ENCODE measurements at places on chromosomes 16 and 17.
A peak's percentile ranks its signal among the peaks of the same experiment; 100 is the strongest.

DNA sequence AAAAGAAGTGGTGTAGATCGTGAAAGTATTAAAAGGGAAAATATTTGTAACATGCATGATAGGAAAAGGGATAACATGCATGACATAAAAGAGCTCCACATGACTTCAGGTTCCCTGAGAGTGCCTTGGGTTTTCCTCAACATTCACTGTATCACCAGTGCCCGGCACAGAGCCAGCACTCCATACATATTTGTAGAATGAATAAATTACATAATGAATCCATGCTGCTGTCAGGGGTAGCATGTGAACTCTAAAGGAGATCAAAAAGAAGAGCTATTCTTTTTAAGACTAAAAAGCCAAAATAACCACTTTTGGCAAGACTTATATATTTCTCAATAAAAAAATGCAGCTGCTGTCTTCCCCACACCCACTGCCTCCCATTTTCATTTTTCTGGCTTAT lies 2.7 kb upstream of the ZNF594 start:
- peak; percentile 8 for DNase-seq

GRCh38 chr17:58756246-58757161 lies 850 bp downstream of the PPM1E start:
- peak; percentile 15 for DNase-seq

GRCh38 chr16:65306300-65306699 lies 184.4 kb upstream of the CDH11 start:
- no peak for DNase-seq

DNA sequence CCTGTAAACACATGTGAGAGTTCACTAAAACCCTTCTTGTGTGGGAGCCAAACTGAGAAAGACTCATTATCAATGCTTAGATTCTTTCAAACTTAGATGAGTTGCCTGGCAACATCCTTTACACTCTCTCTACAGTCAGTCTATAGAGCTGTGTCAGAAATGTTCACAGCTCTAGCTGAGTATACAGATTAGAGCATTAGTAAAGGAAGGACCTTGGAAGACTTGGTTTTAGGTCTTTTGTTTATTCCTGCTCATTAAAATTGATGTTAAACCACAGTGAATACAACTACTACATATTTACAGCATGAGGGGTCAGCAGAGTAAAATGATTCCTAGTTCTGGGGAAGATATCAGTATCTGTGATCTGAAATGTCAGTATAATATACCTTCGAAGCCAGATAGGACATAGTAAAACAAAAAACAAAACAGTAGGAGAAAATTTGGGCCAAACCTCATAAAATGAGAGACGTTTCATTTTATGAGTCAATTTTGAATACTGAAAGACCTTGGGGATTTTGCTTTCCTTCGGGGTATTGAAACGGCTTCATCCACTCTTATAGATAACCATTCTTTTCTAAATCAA lies 186.0 kb downstream of the TANC2 start:
- no peak for DNase-seq

GRCh38 chr16:47592232-47592631 lies 131.1 kb downstream of the PHKB start:
- no peak for DNase-seq

GRCh38 chr16:58265480-58266052 lies 29.3 kb downstream of the PRSS54 start:
- DNase-seq: no peak

DNA sequence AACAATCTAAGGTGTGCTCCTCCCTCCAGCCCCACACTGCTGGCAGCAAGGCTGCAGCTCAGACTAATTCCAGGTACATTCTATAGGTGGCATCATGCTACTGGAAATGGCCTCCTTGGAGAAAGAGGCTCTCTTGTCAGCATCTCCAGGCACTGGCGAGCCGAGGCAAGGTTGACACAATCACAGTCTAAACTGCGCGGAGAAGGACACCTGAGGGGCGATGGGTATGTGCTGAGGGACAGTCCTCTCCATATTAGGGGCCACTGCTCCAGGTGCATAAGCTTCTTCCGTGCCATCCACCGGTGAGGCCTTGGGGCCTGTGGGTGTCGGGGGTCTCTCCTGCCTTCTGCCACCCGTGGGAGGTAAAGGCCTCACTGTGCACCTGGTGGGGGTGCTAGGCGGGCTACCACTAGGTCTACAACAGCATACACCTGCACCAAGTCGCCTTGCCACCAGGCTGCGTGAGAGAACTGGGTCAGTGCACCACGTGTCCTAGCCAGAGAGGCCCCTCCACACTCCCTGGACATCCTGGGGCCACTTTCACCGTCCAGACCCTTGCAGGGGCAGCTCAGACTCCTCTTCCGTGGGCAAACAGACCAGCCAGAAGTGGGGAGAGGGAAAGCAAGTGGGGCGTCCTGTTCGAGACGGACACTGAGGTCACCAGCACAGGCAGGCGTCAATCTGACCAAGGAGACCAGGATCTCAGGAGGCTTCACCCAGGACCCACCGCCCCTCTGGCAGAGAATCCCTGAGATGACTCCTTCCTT lies 12.1 kb upstream of the CBX8 start:
- no peak for DNase-seq

DNA sequence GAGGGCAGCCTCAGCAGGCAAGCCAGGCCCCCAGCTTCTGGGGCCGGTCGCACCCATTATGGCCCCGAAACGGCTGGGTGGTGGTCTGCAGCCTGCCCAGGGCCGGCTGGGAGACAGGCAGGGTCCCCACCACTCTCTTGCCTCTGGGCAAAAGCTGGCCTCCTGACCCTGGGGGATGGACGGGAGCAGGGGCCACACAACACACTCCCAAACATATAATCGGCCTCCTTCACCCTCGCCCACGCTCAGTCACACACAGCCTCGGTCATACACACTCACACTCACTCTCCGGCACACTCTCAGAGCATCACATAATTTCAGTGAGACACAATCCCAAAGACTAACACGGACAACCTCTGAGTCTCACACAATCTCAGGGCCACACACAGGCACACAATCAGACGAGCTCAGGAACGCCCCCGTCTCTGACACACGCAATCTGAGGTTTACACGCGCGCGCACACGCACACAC lies 589 bp downstream of the PEMT start:
- DNase-seq: no peak

DNA sequence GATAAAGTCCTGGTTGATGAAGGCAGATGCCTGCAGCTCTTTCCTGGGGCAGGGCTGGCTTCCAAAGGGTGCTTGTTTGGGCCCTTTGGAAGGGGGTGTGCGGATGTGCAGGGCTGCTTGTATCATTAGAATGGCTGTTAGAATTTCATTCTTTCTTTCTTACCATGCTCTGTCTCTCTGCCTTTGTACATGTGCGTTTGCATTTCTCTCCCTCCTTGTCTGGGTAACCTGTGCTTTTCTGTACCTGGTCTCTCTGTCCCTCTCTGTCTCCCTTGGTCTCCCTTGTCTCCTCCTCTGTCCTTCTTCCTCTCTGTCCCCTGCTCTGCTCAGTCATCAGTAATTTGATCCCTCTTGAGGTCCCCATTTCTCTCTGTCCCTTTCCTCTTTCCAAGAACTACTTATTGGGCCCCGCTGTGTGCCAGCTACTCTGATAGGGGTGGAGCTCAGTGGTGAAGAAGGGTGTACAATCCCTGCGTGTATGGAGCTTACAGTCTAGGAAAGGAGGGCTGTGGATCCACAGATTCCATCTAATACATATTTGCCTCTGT lies 69.3 kb downstream of the PLCG2 start:
- no peak for DNase-seq

- DNase-seq: peak; percentile 70
Measured at GRCh38 chr17:30236766-30237165, 1.3 kb upstream of the SLC6A4 start.

DNA sequence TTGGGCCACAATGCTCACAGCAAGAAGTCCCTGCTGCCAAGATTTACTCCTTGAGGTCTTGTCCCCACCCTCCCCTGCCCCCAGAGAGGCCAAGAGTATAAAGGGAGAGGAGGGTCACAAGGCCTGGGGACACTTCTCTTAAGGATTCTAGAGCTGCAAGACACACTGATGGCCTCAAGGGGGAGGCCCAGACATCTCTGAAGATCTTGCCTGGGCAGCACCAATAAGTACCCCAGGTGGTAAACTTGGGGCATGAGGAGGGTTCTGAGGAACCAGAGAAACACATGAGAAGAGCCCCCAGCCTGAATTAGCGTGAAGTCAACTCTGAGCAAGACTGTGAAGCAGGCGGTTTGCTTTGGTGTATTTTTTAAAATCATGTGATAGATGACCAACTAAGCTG lies 26.8 kb upstream of the MTMR4 start:
- DNase-seq: no peak

- no peak for DNase-seq
Measured at GRCh38 chr16:71339236-71340171, 19.0 kb upstream of the CALB2 start.

DNA sequence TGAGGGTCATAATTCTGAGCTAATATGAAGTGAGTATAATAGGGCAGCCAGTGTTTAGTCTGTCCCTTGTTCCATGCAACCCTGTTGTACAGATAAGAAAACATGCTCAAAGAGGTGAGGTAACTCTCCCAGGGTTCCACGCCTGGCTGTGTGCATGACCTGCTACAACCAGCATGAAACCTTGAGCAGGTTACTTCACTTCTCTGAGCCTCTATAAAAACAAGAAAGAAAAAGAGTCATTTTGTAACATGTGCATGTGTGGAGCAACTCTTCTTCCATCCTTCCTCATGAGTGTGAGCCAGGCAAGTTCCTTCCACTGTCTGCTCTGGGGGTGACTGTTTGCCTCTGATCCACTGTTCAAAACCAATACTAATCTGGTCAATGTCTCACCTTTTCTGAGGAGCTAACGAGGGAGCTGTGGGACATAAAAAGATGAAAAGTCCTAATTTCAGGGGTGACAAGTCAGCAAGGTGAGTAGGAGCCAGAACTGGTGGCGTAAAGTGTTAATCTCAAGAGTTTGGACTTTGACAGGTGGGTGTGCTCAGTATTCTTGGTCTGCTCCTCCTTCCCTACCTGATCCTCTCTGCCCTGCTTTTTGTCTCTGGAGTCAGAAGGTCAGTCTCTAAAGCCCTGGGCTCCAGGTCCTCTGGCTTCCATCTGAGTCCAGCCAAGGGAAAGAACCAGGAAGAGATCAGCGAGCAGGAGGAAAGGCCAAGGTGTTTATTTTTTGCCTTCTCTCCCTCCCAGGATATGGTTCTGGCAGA lies 21.5 kb downstream of the GFOD2 start:
- DNase-seq: no peak

DNA sequence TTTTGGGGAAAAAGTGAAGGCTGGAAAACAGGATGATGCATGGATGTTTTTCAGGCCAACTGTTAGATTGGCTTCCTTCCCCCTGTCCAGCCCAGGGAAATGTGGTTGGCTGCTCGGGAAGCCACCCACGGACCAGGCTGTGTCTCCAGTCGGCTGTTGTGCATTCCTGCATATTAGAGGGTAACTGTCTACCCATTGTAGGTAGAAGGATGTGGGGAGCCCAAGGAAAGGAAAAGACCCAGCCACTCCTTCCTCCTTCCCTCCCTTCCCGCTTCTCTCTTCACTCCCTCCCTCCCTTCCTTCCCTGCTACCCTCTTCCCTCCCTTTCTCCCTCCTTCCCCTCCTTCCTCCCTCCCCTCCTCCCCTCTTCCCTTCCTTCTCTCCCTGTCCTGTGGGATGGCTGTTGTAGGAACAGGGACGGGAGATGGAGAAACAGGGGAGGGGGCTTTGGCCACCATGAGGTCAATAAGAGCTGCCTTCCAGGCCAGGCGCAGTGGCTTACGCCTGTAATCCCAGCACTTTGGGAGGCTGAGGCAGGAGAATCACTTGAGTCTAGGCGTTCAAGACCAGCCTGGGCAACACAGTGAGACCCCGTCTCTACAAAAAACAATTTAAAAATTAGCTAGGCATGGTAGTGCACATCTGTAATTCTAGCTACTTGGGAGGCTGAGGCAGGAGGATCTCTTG lies 16.9 kb downstream of the SYT17 start:
- DNase-seq: no peak

DNA sequence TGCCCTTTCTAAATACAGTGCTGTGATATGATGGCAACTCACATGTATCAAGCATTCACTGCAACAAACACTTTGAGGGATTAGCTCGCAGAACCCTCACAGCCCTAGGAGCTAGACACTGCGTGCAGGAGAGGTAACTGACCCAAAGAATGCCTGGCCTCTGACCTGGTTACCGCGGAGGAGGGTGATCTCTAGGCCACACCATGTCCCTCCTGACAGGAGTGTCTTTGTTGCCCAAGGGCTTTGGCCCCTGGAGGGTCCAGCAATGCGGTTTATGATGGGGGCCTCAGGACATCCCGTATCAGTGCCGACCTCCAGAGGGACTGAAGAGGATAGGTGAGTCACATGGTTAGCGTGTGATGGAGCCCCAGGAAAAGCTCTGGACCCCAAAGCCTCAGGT lies 130.6 kb downstream of the MGAT5B start:
- no peak for DNase-seq

DNA sequence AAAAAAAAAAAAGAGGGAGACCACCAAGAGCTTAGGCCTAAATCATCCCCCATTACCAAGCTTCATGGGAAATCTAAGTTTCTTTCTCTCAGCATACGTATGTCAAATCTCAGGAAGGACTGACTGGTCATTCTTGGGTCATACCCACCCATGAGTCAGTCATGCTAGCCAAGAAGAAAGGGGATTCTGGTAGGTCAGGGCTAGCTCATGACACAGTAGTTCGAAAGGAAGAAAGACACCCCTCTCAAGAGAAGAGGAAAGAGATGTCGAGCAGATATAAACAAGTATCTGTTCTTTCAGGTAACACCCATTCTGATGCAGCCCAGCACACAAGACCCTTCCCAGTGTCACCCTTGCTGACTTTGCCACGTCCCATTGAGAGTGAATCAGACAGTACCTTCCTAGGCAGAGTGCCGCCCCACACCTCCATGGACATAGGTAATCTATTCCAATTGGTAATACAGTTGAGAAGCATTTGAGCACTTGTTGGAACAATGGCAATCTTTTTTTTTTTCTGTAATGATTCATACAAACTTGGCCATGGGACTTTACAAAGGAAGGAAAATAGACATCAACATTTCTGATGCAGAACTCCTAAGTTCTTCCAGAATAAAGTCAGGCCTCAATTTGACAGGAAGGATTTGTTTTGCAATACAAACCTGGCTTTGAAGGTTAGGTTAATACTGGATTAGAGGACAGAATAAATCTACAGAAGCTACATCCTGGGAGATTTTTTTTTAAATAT lies 38.2 kb downstream of the COPRS start:
- no peak for DNase-seq

GRCh38 chr16:61792194-61792909 lies 243.9 kb downstream of the CDH8 start:
- peak; percentile 6 for DNase-seq

DNA sequence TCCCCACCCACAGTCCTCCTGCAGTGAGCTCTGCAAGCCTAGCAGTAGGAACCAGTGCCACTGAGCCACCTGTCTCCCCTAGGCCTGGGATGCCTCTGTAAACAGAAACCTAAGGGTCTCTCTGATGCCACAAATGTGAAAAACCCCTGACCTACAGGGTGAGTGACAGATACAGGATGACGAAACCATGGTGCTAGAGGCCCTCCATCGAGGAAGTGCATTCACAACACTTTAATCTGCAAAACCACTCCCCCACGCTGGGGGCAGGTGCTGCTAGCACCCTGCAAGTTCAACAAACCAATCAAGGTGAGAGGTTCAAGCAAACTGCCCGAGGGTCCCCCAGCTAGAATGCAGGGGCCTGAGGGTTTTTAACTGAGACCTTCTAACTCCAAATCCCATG lies 59.5 kb downstream of the CDYL2 start:
- DNase-seq: no peak
